ENCODE measurements at places on chromosomes 5 and 9.

DNA sequence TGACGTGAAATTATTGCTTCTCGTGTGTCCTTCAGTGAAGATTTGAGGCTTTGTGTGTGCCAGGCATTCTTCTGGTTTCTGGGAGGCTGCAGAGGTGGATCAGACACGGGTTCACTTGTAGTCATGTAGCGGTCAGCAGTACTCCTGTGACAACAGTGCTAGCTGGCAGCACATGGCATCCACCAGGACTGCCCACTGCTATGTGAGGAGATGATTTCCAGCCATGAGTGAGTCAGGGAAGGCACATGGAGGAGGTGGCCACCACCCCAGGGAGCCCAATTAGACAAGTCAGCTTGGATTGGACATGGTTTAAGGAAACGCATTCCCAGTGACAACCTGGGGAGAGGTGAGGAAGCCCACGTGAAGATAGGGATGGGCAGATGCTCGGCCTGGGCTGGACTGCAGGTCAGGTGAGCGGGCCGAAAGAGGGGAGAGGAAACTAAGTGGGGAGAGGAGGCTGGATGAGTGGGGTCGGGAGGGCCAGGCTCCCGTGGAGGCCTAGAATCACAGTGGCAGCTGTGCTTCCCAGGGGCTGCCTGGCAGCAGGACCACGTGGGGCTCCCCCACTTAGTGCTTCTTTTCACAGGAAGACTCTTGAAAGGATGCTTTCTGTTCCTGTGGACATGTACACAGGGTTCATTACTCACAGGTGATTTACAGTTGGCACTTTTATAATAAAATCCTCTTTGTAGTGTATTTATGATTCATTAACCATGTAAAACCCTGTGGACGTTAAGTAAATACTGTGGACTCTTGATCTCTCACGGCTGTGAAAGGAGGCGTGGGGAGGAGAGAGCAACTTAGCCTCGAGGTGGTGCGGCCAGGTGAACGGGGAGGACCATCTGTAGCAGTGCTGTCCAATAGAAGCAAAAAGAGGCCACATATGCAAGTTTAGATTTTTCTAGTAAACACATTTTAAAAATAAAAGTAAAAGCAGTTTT is 80.0 kb upstream of the OTULINL start:
- DNase-seq, result no peak

- DNase-seq, result no peak
These were observed 6.5 kb downstream of the TCOF1 start for GRCh38 chr5:150364004-150364403.

DNA sequence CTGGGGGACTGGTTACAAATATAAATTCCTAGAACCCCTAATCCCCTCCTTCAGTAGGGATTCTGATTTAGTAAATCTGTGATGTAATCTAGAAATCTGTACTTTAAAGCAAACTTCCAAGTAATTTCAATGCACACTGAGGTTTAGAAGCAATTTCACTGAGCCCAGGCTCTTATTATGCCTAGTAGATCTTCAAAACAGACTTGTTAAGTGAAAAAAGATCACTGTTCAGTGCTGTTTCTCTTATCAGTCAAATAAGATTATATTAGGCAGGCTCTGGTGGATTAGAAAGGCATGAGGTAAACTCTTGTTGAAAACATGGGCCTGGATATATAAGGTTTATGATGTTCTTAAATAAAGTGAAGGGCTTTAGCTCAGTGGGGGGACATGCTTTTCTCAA is 293.9 kb downstream of the ADGRV1 start:
- DNase-seq, result no peak

DNA sequence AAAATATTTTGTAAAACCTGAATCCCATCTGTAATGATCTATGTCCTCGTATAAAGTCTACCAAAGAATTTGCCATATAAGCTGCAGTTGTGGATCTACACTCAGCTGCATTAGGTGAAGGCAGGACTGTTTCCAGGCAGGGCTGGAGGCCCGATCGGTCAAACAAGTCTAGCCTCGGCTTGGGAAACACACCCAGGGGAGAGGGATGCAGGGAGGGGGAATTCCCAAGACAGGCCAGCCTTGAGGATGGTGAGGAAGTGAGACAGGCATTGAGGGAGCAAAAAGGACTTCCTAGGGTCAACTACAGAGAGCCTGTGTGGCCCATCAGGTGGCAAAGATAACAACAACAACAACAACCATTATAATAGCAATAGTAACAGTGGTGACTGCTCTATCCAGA is 174.1 kb upstream of the FSTL4 start:
- DNase-seq, result no peak

DNA sequence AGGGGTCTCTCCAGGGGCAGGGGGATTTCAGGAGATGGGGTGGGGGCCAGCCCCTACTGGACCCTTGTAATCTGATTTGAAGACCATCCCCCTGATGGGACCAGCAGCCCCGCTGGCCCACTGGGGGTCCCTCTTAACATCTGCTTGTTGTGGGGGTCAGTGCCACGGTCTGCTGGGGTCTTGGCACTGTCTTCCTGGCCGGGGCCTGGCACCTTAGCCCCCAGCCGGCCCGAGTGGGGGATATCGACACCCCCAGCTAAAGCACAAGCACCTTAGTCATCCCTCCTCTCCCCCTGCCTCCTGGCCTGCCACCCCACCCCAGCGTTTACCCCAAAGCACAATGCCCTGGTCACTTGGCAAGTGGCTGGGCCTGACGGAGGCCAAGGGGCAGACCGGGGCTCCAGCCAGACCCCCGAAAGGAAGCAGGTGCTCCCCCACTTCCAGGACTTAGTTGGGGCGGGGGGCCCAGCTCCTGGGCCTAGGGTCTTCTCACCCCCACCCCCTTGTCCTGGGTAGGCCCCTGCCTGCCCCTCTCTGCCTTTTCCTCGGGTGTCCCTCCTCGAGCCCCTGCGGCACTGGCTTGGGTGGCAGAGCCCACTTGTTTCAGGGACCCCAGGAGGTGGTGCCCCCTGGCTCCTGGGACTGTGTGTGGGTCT is 1.4 kb upstream of the NFX1 start:
- no peak for DNase-seq

DNA sequence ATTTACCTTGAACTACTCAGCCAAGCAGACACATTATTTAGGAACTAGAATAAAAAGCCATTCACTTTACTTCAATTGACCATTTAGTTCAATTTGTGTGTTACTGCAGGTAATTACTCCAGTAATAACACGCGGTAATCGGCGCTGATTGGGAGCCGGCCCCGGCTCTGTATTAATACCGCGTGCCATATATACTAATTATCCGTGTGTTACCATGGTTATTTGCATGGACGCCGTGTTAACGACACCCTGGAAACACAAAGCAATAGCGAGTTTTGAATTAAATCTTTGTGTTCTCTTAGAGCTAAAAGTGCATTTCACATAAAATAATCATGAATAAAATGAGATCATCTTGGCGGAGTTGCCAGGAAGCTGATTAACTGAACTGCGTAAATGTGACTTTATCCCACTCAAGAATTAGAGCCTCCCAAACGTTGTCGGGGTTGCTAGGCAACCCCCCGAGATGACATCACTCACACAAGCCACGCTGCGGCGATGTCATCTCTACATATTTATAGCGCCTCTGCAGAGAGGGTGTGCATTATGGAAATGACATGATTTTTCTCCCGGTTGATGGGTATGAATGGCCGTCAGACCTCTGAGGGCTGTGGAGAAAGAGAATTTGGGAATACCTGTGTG is 41.4 kb upstream of the RNU6ATAC start:
- DNase-seq, result peak; percentile 45

GRCh38 chr5:63963080-63963735 is 963 bp upstream of the HTR1A start:
- peak; percentile 68 for DNase-seq

DNA sequence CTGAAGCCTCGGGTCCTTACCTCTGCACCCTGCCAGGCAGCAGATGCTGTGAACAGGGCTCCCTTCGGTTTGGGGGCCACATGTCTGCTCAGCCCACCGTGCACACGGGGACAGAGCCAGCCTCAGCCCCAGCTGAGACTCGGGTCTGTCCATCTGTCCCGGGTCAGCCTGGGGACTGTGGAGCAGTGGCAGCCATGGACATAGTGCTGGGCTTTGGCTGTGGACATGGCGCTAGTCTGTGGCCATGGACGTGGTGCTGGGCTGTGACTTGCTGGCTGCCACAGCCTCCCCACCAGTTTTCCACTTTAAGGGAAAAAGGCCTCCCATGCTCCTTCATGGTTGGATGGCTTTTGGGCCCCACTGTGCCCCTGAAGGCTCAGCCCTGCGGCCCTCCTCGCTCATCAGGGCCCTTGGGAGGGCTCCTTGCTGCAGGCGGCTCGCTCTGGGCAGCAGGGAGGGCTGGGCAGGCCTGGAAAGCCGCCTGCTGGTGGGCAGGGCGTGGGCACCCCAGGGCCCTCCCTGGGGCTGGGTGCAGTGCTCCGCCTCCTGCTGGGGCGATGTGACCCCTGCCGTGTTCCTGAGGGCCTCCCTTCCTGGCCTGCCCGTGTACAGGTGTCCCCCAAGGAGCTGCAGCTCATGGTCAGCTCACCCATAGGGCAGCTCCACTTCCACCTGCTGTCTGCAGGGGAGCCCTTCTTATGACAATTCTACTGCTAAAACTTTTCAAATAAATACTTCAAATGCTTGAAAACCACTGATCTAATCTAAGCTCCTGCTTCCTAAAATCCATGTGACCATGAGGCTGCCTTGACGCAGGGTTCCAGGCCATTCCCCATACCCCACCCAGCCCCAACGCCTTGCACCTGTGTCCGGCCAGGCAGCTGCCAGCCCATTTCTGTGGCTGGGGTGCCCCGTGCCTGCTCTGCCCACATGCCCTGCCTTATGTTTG is 112.1 kb upstream of the LMX1B start:
- no peak for DNase-seq

- no peak for DNase-seq
These were observed 454.4 kb downstream of the NR2F1-AS1 start for GRCh38 chr5:93126634-93127033.

DNA sequence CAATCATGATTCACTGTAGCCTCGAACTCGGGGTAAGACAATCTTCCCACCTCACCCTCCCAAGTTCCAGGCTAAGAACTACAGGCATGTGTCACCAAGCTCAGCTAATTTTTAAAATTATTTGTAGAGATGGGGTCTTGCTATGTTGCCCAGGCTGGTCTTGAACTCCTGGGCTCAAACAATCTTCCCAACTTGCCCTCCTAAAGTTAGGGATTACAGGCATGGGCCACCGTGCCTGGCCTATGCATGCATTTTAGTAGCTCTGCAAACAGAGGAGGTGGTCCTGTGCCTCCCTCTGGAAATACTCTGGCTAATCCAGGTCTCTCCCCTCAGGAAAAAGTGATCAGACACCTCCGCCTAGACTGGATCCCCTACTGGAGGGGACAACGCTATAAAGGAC is 21.5 kb upstream of the TRIM14 start:
- no peak for DNase-seq

GRCh38 chr9:35753466-35753865 is 610 bp downstream of the MSMP start:
- DNase-seq, result no peak

DNA sequence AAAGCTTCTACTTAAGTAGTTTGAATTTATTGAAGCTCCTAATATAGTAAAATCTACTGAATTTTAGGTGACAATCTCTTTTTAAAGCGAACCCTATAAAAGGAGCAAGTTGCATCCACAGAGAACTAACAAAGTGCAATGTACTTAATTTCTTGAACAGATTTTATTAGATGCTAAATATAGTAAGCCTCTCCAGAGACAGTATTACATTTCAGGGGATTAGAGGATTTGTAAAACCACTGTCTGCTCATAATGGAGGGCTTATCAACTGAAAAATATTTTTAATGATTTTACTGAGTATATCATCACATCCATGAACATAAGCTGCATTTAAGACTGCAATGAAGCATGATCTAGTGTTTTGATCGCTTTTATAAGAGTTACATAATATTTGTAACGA is 230.0 kb upstream of the EFNA5 start:
- no peak for DNase-seq

GRCh38 chr5:114153833-114154232 is 208.0 kb upstream of the KCNN2 start:
- no peak for DNase-seq

DNA sequence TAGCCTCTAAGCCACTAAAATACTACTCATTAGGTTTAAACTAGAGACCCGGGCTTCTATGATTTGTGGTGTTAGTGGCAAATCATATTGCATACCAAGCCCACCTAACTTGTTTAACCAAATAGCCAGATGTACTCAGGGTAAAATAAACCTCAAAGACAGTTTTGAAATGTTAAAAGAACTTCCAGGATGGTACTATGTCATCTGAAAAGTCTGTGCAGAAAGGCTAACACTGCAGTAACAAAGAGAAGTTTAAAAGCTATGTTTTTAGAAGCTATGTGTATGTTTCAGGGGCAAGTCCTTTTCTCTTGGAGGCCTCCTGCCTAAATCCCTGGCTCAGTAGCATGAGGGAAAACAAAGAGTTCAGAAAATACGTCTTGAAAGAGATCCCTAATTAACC is 84.9 kb upstream of the IL7R start:
- DNase-seq, result no peak

DNA sequence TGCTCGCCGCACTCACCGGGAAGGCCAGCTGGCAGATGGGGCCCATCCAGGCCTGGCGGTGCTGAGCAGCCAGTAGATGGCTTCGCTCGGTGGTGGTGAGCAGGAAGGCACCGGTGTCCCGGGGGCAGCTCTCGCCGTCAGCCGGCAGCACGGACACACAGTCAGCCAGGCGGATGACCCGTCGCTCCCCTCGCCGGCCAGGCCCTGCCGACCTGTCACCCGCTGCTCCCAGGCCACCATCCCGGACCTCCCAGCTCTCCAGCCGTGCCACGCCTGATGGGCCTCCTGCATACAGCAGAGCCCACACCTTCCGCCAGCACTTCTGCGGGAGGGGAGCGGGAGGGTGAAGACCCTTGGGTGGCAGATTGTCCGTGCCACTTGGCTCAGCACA is 1.4 kb downstream of the DOK3 start:
- DNase-seq, result no peak

- no peak for DNase-seq
These were observed 49.2 kb downstream of the PLEKHG4B start for GRCh38 chr5:141211-141610.

- DNase-seq, result no peak
These were observed 40.8 kb upstream of the GARNL3 start for GRCh38 chr9:127223810-127224177.

DNA sequence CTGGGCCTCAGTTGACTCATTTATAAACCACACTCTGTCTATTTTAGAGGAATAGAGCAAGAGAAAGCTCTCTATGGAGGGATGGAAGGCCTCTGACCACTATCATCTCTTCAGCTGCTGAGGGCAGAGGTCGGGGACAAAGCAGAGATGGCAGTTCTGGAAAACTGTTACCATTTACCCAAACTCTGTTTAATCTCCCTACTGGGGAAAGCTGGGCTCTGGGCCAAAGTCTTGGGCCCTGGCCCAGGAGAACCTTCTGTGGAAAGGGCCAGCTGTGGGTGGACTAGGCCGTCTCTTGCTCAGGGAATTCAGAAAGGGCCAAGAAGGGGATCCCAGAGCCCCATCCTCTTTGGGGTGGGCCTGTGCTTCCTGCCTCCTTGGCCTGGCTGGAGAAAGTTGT is 100.0 kb downstream of the PSD2 start:
- DNase-seq, result peak; percentile 8

- no peak for DNase-seq
These were observed 142.6 kb downstream of the CARTPT start for GRCh38 chr5:71861682-71862081.

DNA sequence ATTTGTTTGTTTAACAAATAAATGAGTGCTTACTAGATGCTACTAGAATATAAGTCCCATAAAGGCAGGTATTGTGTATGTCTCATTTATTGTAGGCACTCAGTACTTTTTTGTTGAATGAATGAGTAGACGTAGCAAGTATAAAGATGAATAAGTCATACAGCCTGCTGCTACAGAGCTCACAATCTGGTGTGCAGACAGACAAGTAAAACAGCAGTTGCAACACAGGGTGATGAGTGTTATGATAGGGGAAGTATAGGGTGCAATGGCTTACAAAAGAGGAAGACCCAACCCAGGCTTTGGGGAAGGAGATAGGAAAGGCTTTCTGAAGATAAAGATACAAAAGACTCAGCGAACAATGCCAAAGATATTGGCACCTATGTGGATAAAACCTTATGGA is 47.7 kb downstream of the SH3RF2 start:
- no peak for DNase-seq

All from fibroblast of villous mesenchyme (primary cell).